ENCODE measurements at places on chromosomes 1 and 21. TPM values are rescaled to one million over a fixed set of nuclear protein-coding genes. Genes with fewer than 3 reads are reported as not detected.

DNA sequence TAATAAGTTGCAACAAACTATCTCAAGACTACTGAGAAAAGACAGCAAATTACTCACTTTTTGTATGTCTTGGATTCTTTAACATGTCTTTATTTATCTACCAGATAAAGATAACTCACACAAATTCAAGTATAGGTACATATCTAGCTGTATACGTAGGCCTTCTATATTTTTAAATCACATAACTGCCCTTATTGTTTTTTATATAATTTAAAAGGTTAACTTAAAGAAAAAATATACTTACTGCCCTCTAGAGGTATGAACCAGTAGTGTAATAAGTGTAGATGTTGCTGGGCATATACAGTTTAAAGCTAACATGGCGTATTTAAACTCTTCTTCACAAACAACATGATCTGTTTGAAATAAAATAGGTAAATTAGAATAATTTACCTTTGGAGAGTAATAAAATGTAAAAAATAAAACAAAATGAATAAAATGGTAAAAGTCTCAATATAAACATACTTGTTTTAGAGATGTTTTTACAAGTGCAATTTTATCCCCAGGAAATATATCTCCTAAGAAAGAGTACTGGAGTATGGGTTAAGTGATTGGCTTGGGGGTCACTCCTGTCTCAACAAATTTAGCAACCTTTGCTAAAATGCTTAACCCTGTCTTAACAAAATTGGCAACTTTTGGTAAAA lies 235.2 kb downstream of the KCNT2 start:
- no peak for DNase-seq

GRCh38 chr1:7360526-7360925 lies 410.6 kb upstream of the VAMP3 start:
- DNase-seq, result no peak

- DNase-seq, result no peak
Observed at GRCh38 chr1:228403231-228403631, 3.4 kb downstream of the TRIM11 start.

- DNase-seq, result no peak
Observed at GRCh38 chr21:27212441-27212840, 245.6 kb upstream of the ADAMTS5 start.

Gene ASCL5
- not detected for total RNA-seq

Gene CYP4Z1
- total RNA-seq, result 0.19 TPM

DNA sequence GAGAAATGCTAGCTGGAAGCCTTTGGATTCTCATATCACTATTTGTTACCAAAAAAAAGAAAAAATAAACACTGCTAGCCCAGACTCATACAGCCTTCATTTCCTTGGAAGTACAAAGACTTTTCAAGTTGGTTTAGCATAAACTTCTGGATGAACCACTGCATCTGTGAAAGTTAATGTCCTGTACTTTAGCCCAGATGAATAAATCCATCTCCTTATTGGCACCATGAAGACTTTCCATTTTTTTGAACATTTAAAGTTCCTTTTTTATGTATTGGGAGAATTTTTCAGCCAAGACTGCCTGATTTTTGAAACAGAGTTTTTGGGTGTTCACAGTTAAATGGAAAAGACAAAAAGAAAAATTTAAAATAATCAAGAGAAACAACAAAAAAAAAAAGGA lies 184.0 kb upstream of the C1orf87 start:
- DNase-seq, result no peak

DNA sequence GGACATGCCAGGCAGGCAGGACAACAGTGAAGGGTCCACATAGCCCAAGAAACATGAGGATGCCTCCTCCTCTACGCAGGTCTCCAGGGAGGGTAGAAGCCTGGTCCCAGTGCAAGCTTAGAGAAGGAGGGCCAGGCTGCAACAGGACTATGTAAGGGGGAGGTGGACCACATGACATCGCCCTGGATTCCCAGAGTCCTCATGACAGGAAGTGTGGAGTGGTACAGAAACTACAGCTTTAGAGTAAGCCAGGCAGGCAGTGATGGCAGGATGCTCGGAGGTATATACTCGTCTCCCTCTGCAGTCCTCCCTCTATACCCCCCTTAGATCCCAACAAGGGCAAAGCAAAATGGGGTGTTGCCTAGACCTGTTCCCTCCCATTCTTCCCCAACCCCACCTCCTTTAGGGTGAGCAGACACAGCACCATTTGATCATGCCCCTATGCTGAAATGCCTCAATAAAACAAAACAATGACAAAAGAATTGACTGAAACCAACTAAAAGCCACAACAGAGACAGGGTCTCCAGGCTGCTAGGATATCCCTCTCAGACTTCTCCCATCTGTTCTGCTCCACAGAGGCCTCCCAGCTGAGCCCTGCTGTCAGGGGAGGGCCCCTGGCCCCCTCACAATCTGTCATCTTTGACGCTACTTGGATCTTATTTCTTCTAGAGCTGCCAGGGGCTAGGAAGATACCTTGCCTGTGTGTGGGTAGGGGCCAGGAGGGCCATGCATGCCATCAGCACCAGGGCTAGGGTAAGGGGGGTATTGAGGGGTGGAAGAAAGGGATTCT lies 13.1 kb downstream of the FAM78B start:
- DNase-seq, result no peak

Gene LRRC38
- not detected for total RNA-seq

Gene DIO1
- not detected for total RNA-seq

- no peak for DNase-seq
Observed at GRCh38 chr1:9078015-9078751, 8.7 kb upstream of the SLC2A5 start.

DNA sequence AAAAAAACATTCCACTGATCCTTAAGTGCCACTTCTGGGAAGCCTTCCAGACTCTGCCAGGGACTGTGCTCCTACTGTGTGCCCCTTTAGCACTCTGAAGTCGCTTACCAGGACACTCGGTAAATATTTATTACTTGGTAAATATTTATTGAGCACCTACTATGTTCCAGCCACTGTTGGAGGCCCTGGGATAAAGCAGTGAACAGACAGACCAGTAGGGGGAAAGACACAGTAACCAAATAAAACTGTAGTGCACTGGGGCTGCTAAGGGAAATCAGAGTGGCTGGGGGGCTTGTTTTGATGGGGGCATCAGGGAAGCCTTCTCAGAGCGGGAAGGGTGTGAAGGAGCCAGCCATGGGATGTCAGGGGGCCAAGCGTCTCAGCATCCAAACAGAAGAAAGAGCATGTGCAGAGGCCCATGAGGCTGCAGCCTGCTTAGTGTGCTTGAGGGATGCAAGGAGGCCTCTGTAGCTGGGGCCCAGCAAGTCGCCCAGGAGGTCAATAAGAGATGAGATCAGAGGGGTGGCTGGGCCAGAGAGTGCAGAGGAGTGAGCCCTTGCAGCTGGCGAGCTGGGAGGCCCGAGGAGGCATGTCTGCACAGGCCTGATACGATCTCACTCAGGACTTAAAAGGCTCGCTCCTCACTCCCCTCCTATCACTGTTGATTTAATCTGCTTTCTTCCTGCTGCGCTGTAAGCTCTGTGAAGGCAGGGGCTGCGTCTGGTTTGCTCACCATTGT lies 28.6 kb downstream of the KAZN start:
- DNase-seq, result no peak

Gene ABCA4
- total RNA-seq, result not detected
